T-helper 22 cell (primary cell): ENCODE measurements at places on chromosomes 2 and 18.

DNA sequence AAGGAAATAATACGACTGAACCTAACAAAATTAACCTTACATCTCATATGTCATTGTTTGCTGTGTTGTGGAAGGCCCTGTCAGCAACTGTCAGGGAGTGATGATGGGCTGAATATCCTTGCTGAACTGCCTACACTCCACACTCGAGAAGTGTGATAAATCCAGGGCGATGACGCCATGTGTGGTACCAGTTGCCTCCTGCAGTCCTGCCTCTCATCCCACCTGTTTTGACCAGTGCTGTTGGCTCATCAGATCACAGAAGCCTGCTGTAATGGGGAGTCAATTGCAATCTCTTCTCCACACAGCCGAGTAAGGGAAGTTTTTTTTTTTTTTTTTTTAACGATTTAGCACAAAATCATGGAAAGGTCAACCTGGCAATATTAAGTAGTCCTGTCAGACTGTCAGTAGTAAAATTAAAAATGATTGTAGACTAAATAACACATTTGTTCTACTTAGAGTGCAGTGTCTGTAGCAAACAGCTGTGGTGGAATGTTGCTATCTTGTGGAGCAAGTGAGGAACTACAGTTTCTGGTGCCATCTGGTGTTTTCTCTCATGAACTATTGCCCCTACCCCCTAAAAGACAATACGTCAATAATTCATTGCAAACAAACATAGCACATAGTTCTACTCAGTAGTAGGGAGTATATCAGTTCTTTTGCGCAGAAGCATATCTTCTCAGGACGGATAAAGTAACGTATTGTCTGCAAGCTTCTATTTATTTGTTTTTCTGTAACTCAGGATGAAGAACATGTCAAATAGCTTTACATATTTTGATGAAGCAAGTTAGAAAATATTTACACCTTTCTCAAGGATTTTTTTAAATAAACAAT, 347.6 kb downstream of the CTNNA2 start:
- DNase-seq = no peak

DNA sequence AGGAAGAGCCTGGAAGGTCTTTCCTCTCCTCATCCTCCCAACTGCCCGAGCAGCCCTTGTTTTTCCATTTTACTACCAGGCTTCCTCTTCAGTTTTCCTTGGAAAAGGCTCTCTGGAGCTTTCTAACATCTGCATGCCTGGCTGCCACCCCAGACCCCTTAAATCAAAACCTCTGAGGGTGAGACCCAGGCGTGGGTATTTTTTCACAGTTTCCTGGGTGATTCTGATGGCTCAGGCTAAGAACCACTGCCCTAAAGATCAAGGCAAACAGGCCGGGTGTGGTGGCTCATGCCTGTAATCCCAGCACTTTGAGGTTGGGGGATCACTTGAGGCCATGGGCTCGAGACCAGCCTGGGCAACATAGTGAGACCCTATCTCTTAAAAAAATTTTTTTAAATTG, 35.4 kb downstream of the EMILIN2 start:
- DNase-seq = no peak

DNA sequence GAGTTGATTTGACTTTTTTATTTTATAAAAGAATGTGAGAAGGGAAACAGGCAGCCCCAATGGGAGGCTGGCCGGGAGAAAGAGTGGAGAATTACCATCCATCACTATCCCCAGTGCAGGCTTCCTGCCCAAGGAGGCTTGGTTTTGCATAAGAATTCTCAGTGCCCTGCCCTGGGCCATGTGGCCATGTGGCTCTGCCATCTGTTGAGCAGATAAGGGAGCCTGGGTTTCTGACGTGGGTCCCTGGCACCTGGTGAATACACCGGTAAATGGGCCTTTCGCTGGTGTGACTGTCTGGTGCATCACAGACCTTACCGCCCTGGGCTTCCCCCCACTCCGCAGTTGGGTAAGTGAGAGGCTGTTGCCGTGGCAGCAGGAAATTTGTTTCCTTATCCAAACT, 54.5 kb upstream of the TMEM163 start:
- no peak for DNase-seq

DNA sequence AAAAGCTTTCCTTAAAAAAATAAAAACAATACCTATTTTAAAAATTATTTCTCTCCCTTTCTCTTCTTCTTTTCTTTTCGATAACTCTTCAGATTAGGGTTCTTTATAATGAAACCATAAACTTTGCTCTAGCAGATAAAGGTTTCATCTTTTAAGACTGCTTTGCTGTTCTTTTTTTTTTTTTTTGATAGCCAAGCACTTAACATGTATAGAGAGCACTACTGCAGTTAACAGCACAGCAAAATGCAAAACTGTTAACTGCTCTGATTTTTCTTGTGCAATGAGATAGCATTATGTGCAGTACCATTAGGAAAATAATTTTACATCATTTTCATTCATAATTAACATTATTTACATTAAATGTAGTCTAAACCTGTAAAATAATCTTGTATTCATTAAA, 36.3 kb downstream of the GALNT1 start:
- no peak for DNase-seq

GRCh38 chr2:187541086-187542085, 12.8 kb downstream of the TFPI start:
- DNase-seq = no peak

DNA sequence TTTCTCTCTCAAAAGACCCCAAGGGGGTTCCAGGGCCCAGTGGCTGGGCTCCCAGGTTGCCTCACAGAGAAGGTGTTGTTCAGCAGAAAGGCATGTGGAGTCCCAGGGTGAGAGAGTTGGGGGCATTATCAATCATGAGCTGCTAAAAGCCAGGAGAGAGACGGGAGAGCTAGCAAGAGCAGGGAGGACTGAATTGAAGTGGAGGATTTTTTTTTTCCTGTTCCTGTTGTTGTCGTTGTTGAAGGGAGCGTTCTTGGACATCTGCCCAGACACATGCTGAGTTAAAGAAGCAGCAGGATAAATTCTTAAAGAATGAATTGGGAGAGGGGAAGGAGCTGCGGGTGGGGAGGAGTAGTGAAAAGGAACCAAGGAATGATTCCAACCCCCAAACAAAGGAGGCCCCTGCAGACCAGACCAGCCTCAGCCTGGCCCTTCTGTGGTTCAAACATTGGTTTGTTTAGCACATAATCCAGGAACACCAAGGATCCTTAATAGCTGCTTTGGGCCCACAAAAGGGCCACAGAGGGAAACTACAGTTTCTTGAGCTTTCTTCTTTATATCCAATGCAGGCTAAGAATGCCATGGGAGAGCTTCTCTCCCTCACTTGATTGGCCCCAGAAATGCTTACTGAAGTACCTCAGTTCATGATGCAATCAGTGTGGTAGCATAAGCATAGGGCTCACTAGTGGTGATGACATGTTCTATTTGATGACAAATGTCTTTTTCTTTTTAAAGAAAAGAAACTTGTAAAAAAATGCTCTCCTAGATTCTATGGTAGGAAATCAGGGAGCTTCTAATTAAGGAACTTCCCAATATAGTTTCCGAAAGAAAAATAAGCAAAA, 146.0 kb downstream of the SETBP1 start:
- DNase-seq = no peak

GRCh38 chr18:22172594-22173049, 3.2 kb downstream of the GATA6 start:
- no peak for DNase-seq

- no peak for DNase-seq
Observed at GRCh38 chr18:13394801-13395200, 176.2 kb downstream of the LDLRAD4 start.

- DNase-seq = peak; percentile 69
Observed at GRCh38 chr2:85437488-85438200, 19.1 kb downstream of the SH2D6 start.

DNA sequence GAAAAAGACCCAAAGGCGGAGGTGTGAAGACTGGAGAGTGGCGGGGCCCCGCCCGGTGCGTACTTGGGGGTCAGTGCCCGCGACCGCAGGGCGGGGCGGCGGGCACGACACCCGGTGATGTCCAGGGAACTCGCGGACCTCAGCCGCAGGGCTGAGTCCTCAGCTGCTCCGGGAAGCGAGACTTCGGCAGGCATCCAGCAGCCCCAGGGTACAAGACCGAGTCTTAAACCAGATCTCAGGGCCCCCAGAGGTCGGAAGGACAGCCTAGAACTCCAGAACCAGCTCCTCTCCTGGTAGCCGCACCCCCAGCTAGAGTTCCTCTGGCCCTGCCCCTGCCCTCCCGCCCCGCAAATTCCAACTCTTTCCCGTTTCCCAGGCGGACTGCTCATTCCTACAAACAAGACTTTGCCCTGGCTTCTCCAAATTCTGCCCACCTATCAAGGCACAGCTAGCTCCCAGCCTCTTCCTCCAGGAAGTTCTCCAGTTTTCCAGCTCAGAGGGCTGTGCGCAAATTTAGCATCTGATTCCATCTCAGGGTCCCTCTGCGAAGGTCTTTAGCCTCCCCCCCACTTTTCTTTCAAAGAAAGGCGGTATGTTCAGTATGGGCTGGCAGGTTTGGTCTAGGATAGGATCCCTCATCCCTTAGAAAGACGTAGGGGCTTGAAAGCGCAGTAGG, 26.0 kb upstream of the NOTO start:
- no peak for DNase-seq

DNA sequence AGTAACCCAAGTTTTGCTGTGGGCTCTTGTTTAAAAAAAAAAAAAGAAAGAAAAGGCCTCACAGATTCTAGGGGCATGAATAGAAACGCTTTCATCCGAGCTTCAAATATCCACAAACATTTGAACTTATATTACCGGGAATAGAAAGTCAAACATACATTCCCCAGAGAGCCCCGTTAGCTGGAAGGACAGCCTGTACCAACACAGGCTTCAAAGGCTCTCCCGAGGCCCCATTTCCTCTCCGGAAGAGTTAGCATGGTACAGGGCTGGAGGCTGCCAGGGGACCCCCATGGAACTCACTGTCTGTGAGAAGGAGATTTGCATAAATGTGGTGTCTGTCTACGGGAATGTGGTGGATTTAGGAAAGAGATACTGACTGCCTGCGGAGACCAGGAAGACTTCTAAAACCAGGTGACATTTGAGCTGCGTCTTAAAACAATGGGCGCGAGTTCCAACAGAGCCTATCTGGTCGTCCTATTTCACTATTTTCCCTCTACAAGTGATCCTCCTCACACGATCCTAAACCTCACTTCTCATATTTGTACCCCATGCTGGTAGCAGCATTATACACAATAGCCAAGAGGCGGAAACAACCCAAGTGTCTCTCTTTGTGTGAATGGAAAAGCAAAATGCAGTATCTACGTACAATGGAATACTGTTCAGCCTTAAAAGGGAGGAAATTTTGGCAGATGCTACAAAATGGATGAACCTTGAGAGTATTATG, 820 bp upstream of the MATN3 start:
- no peak for DNase-seq

- no peak for DNase-seq
Observed at GRCh38 chr2:67340133-67341011, 56.8 kb upstream of the ETAA1 start.

DNA sequence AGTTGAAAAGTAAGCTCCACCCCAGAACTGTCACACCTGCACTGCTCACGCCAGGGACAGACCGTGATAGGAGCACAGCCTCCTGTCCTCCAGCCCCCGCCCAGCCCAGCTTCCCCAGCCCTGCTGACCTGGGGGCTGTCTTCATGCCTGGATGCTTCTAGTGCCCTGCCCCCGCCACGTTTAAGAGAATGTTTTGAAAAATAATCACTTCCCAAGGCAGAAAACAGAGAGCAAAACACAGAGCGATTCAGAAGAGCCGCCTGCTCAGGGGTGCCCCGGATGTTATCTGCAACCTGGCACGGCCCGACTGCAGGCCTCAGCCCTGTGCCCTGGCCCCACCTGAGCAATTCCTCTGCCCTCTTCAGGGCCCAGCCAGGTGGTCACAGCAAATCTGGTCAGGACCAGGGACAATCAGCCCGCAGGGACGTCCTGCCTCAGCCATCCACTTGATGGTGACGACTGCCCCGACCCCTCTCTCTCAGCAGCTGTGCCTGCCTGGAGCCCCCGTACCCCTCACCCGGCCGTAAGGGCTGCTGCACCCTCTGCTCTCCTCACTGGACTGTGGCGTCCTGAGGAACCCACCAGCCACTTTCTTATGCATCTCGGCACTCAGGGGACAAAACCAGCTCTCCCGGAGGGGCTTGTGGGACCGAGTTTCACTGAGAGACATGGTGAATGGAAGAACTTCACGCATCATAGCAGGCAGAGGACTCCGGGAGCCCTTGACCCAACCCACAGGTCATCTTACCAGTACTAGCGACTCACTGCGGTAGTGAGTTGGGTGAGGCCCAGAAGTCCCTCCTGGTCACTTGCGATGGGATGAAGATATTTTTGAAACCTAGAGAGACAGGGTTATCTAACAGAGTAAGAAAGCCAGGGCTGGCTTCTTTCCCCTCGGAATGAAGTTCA, 30.2 kb downstream of the ADI1 start:
- DNase-seq = no peak

GRCh38 chr2:172999641-173000386, 75.8 kb upstream of the MAP3K20 start:
- no peak for DNase-seq

- no peak for DNase-seq
Observed at GRCh38 chr2:110166266-110166665, 38.5 kb downstream of the NPHP1 start.

- no peak for DNase-seq
Observed at GRCh38 chr2:151878655-151879563, 50.7 kb upstream of the ARL5A start.

- no peak for DNase-seq
Observed at GRCh38 chr2:240384711-240385450, 50.6 kb upstream of the GPC1 start.

- DNase-seq = no peak
Observed at GRCh38 chr2:233055362-233055761, 4.8 kb upstream of the INPP5D start.

GRCh38 chr2:37784071-37784758, 112.8 kb upstream of the CDC42EP3 start:
- no peak for DNase-seq

DNA sequence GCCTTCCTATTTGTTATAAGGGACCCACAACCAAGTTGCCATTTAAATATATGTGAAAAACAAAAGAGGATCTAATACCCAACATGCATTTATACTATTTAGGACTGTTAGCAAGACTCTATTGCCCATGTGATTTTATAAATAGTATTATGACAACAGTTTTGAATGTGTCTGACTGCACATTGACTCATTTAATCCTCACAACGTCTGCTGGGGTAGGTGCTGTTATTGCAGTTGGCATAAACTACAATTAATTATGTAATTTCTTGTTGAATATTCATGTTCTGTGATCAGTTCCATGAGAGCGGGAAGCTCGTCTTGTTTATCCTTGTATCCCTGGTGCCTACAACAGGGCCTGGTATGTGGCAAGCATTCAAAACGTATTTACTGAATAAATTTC, 53.7 kb downstream of the SH2D6 start:
- DNase-seq = no peak

GRCh38 chr2:172215936-172216335, 113.2 kb upstream of the DLX2 start:
- no peak for DNase-seq
